Thoracic aorta (tissue), 2 donors: ENCODE measurements at places on chromosomes 2 and 18.

- no peak for DNase-seq
- H3K27ac ChIP-seq, result no peak overlapping the region
- H3K4me3 ChIP-seq, result no peak overlapping the region
- H3K4me1 ChIP-seq, result no peaks in the 10 kb centered on the region
- H3K27me3 ChIP-seq, result no peaks in the 10 kb centered on the region
These were observed 21.9 kb downstream of the KIF3C start for GRCh38 chr2:25960396-25960795.

- no peak for DNase-seq
- no peaks in the 10 kb centered on the region for H3K27me3 ChIP-seq
- H3K36me3 ChIP-seq, result no peaks in the 10 kb centered on the region
- H3K4me1 ChIP-seq, result peaks cover 21% of the 10 kb centered on the region
- no peak overlapping the region for H3K4me3 ChIP-seq
These were observed 157.0 kb upstream of the RND3 start for GRCh38 chr2:150644298-150645067.

DNA sequence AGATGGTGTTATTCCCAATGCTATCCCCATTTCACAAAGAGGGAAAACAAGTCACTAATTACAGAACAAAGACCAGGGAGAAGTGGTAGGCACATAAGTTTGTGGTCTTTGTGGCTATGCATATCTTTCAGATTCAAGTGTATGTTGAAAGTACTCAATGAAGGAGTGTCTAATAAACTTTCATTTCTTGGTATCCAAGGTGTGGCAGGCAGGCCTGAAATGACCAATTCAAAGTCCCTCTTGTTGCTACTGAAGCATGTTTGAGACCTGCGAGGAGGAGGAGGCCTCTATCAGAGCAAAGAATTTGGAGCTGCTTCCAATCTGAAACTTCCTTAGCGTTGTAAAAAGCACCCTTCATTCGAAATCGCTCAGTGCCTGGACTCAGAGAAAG is 60.9 kb upstream of the KLF7 start:
- peak overlapping the region; percentile 1 for H3K27ac ChIP-seq
- H3K27me3 ChIP-seq, result no peaks in the 10 kb centered on the region
- peaks cover 4% of the 10 kb centered on the region for H3K4me1 ChIP-seq
- no peaks in the 10 kb centered on the region for H3K36me3 ChIP-seq
- no peak for DNase-seq

- DNase-seq, result no peak
- H3K4me3 ChIP-seq, result no peak overlapping the region
These were observed 6.9 kb downstream of the CD8A start for GRCh38 chr2:86783615-86784339.

GRCh38 chr18:78293940-78294541 is 685.6 kb upstream of the SALL3 start:
- no peaks in the 10 kb centered on the region for H3K4me1 ChIP-seq
- no peaks in the 10 kb centered on the region for H3K36me3 ChIP-seq
- H3K27ac ChIP-seq, result no peak overlapping the region
- no peaks in the 10 kb centered on the region for H3K27me3 ChIP-seq
- H3K4me3 ChIP-seq, result no peak overlapping the region
- no peak for DNase-seq

DNA sequence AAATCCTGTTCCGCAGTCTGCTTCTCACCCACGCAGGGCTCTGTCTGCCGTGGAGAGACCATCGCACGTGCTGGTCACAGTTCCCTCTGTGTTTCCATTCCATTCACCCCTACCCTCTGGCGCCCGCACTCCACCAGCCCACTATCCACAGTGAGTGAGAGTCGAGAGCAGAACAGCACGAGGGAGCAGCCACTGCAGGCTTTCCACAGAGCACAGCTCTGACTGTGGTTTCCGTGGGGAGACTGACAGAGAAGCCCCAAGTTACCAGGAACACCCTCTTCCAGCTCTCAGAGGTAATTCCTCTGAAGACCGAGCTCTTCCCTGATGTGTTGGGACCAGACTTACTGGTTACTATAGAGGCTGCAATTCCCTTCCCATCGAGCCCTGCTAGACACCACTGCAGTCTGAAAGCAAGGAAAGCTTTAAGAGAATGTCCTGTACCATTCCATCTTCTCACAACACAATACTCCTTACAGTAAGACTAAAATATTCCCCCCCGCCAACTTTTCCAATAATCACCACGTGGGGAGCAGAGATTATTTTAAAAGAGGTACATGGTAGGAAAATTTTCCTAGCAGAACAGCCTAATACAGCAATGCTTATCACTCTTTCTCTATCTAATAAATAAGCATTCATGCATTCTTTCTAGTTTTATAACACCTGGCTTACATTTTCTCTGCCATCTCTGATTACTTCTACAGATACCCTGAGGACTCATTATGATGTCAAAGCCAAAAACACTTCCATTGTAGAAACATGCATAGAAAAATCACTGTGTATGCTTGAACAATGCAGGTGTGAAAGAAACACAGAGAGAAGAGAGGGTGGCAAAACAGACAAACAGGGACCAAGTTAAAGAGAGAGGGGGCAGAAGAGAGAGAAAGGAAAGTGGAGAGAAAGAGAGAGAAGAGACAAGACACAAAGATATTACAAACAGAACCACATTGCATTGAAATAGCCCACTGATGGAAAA is 4.7 kb downstream of the MYT1L start:
- H3K27ac ChIP-seq, result no peak overlapping the region
- H3K4me3 ChIP-seq, result no peak overlapping the region
- no peaks in the 10 kb centered on the region for H3K36me3 ChIP-seq
- no peaks in the 10 kb centered on the region for H3K4me1 ChIP-seq
- H3K27me3 ChIP-seq, result no peaks in the 10 kb centered on the region
- no peak for DNase-seq

DNA sequence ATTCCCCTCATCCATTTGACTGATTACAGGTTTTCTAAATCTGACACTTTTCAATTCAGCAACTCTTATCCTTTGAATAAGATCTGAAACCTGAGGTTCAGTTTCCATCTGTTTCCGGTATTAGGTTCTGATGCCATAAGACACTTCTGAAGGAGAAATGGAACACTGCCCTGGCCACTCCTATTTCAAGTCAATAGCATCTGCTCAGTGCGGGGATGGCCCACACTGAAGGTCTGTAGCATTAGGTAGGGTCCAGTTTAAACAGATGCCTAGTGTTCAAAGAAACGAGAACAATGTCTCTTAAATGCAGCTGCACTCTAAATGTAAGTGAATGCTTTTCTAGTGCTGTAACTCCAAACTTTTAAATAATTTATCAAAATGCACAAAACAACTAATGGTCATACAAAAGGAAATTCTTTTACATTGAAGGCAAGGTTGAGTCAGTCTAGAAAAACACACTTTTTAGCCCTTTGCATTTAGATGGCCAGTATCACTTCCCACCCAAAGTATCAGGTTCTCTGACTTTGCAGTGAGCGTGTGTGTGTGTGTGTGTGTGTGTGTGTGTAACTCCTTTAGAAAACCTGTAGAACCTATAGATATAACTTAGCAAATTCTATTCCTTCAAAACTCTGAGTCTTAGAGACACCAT is 78.2 kb downstream of the STK39 start:
- H3K36me3 ChIP-seq, result no peaks in the 10 kb centered on the region
- H3K27me3 ChIP-seq, result no peaks in the 10 kb centered on the region
- no peak for DNase-seq
- peaks cover 16% of the 10 kb centered on the region for H3K4me1 ChIP-seq

- H3K27ac ChIP-seq, result no peak overlapping the region
- no peak for DNase-seq
- no peaks in the 10 kb centered on the region for H3K36me3 ChIP-seq
These were observed 75.0 kb downstream of the SOCS6 start for GRCh38 chr18:70363861-70364260.

DNA sequence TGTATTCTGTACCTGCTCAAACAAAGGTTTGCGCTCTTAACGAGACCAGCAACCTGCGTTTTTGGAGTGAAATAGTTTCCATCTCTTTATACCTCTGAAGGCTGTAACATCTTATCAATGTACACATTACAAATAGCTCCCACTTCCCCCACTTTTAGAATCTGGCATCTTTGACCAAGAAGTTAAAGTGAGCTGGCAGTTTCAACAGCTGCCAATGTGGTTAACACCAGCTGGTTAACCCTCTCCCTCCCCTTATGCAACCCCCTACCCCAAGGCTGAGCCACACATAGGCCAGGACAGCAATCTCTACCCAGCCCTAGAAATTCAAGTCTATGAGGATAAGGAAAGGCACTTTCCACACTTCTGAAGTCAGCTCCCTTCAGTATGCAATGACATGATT is 2.2 kb upstream of the SERTAD2 start:
- H3K27me3 ChIP-seq, result no peaks in the 10 kb centered on the region
- no peak overlapping the region for H3K27ac ChIP-seq
- H3K4me1 ChIP-seq, result peaks cover 31% of the 10 kb centered on the region

DNA sequence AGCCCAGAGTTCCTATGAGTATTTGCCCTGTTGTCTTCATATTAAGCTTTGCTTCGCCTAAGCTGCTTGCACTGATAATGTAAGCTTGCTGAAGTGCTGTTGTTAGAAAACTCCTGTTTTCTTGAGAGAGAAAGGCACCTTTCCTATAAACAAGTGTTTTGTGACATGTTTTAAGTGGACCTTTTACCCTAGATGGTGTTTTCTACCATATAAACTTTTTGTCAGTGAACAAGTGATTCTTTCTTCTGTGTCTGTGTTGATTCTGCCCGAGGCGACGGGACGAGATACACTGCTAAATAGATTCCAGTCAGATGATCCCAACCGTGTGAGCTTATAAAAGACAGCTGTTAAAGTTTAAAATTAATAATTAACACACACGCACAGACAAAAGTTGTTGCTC is 24.1 kb downstream of the CABLES1 start:
- peaks cover 18% of the 10 kb centered on the region for H3K4me1 ChIP-seq
- H3K27me3 ChIP-seq, result no peaks in the 10 kb centered on the region
- no peak overlapping the region for H3K27ac ChIP-seq
- no peaks in the 10 kb centered on the region for H3K36me3 ChIP-seq
- H3K4me3 ChIP-seq, result no peak overlapping the region

DNA sequence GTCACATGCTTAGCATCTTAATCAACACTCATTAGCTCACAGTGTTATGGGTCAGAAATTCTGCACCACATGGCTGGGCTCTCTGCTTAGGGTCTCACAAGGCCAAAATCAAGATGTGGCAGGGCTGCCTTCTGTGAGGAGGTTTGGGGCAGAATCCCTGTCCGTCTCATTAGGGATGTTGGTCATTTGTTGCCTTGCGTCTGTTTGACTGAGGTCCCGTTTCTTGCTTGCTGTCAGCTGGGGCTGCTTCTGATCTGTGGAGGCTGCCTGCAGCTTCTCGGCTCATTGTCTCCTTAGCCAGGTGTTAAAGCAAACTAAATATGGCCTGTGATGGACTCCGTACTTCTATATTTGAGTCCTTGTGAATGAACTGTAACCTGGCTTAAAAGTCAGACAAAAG is 146.5 kb downstream of the NDUFA10 start:
- no peaks in the 10 kb centered on the region for H3K36me3 ChIP-seq
- H3K27me3 ChIP-seq, result no peaks in the 10 kb centered on the region
- no peak overlapping the region for H3K27ac ChIP-seq
- H3K4me3 ChIP-seq, result no peak overlapping the region
- H3K4me1 ChIP-seq, result peaks cover 20% of the 10 kb centered on the region
- no peak for DNase-seq

- peaks cover 16% of the 10 kb centered on the region for H3K4me1 ChIP-seq
- no peak for DNase-seq
- no peak overlapping the region for H3K27ac ChIP-seq
- H3K4me3 ChIP-seq, result no peak overlapping the region
- no peaks in the 10 kb centered on the region for H3K27me3 ChIP-seq
These were observed 102.0 kb downstream of the PLA2R1 start for GRCh38 chr2:159960414-159960813.

- H3K27ac ChIP-seq, result no peak overlapping the region
- H3K4me1 ChIP-seq, result no peaks in the 10 kb centered on the region
- no peaks in the 10 kb centered on the region for H3K36me3 ChIP-seq
- H3K4me3 ChIP-seq, result no peak overlapping the region
These were observed 75.0 kb downstream of the KCNG2 start for GRCh38 chr18:79872527-79873444.

- no peaks in the 10 kb centered on the region for H3K36me3 ChIP-seq
- peaks cover 45% of the 10 kb centered on the region for H3K4me1 ChIP-seq
- DNase-seq, result no peak
- H3K27me3 ChIP-seq, result no peaks in the 10 kb centered on the region
- peak overlapping the region; percentile 76 for H3K27ac ChIP-seq
- H3K4me3 ChIP-seq, result peak overlapping the region; percentile 33
These were observed 105.1 kb downstream of the RDH14 start for GRCh38 chr2:18455236-18455862.

DNA sequence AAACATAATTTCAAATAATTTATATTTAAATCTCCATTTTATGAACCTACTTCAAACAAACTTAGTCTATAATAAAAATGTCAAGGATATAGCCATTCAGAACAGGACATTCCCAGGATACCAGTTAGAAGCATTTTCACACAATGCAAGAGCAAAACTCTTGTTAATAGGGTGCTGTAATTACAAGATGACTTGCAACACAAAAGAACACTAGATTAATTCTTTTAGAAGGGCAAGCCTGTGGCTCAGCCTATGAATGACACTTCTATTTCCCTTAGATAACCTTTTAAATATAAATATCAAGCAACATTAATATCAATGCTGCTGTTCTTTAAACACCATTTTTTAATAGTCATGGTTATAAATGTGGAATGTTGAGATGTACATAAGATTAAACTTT is 157.9 kb upstream of the SCN7A start:
- no peaks in the 10 kb centered on the region for H3K4me1 ChIP-seq
- no peak overlapping the region for H3K4me3 ChIP-seq
- no peaks in the 10 kb centered on the region for H3K27me3 ChIP-seq
- DNase-seq, result no peak
- no peaks in the 10 kb centered on the region for H3K36me3 ChIP-seq

GRCh38 chr2:168565512-168565911 is 109.4 kb downstream of the CERS6 start:
- no peaks in the 10 kb centered on the region for H3K36me3 ChIP-seq
- no peaks in the 10 kb centered on the region for H3K4me1 ChIP-seq
- H3K27me3 ChIP-seq, result no peaks in the 10 kb centered on the region
- no peak overlapping the region for H3K27ac ChIP-seq
- no peak overlapping the region for H3K4me3 ChIP-seq

DNA sequence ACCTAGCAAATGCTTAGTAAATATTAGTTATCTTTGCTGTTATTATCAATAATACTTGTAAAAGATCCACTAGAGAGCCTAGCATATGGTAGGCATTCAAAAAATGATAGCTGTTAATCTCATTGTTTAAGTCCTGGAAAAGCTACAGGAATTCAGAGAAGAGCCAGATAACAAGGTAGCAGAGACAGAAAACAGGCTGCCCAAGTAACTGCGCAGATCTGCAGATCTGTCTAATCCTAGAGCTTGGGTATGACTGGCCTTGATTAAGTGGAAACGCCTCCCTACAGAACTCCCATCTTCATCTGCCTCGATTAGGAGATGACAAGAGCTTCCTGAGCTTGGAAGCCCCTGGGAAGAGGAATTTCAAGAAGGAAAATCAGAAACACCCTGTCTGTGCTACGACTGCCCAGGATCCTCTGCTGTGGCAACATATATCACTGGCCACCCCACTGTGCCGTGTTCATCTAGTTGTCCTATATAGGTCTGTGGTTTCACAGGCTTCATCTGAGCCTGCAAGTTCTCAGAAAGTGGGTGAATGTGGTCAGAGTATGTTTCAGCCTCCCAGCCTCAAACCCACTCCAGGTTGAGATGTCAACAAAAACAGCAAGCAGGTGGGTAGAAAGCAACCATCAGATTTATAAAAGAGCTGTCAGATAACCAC is 151.5 kb upstream of the PKDCC start:
- H3K27me3 ChIP-seq, result no peaks in the 10 kb centered on the region
- H3K36me3 ChIP-seq, result no peaks in the 10 kb centered on the region
- no peak overlapping the region for H3K4me3 ChIP-seq
- DNase-seq, result no peak
